Type B pancreatic cell (in vitro differentiated cells): ENCODE measurements at places on chromosomes 1 and 21. TPM values are rescaled to one million over a fixed set of nuclear protein-coding genes. Genes with fewer than 3 reads are reported as not detected.
A peak's percentile ranks its signal among the peaks of the same experiment; 100 is the strongest.

DNA sequence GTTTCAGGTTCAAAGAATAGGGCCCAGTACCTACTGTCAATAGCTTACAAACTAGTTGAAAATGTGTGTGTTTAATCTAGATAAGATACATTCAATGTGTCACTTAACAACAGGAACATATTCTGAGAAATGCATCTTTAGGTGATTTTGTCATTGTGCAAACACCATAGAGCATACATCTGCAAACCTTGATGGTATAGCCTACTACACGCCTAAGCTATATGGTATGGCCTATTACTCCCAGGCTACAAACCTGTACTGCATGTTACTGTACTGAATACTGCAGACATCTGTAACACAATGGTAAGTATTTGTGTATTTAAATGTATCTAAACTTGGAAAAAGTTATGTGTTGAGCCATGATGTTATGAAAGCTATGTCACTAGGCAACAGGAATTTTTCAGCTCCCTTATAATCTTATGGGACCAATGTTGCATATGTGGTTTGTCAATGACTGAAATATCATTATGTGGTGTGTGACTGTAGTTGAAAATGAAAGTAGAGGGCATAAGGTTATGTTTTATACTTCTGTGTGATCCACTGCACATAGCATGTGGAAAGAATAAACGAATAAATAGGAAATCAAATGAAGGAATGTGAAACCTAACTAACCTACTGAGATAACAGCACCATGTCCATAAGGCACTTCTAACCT lies 129.0 kb upstream of the CAMK1G start:
- no peak for DNase-seq
- no peak overlapping the region for H3K4me3 ChIP-seq
- no peak overlapping the region for H3K27ac ChIP-seq
- H3K4me1 ChIP-seq, result peaks cover 21% of the 10 kb centered on the region
- H3K27me3 ChIP-seq, result peaks cover 13% of the 10 kb centered on the region

GRCh38 chr21:21508859-21509258 lies 510.6 kb downstream of the NCAM2 start:
- H3K36me3 ChIP-seq, result no peaks in the 10 kb centered on the region
- no peak for DNase-seq
- no peak overlapping the region for H3K4me3 ChIP-seq

DNA sequence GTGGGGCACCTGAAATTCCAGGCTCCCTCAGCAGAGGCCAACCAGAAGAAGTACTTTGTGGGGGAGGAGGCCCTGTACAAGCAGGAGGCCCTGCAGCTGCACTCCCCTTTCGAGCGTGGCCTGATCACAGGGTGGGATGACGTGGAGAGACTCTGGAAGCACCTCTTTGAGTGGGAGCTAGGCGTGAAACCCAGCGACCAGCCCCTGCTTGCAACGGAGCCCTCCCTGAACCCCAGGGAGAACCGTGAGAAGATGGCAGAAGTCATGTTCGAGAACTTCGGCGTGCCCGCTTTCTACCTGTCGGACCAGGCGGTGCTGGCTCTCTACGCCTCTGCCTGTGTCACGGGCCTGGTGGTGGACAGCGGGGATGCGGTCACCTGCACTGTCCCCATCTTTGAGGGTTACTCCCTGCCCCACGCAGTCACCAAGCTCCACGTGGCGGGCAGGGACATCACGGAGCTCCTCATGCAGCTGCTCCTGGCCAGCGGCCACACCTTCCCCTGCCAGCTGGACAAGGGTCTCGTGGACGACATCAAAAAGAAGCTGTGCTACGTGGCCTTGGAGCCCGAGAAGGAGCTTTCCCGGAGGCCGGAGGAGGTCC lies 634 bp downstream of the ACTRT2 start:
- no peaks in the 10 kb centered on the region for H3K4me1 ChIP-seq
- H3K27ac ChIP-seq, result no peak overlapping the region
- H3K36me3 ChIP-seq, result no peaks in the 10 kb centered on the region
- DNase-seq, result no peak
- no peaks in the 10 kb centered on the region for H3K27me3 ChIP-seq

DNA sequence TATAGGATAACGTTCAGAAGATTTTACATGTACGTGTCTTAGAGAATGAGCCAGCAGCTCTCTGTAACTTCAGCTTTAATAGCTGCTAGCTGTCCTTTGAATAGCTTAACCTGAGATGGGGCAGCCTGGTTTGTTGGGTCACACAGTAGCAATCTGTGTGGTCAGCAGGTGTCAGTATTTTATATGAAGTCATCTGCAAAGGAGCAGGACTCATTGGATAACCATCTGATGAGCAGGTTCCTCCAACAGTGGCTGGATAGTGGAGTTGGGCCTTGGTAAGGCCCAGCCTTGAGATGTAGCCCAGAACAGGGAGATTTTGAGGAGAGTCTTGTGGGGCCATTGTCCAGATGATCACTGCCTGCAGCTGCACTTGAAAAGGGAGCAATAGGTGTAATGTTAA lies 6.4 kb downstream of the GSTM5 start:
- no peaks in the 10 kb centered on the region for H3K36me3 ChIP-seq
- peaks cover 4% of the 10 kb centered on the region for H3K4me1 ChIP-seq
- H3K4me3 ChIP-seq, result no peak overlapping the region
- H3K27ac ChIP-seq, result no peak overlapping the region
- DNase-seq, result no peak

Gene AADACL3
- total RNA-seq, result not detected in 2 replicates

GRCh38 chr1:117182319-117182718 lies 28.4 kb downstream of the VTCN1 start:
- H3K27ac ChIP-seq, result peak overlapping the region; percentile 93
- peak overlapping the region; percentile 78 for H3K4me3 ChIP-seq
- H3K4me1 ChIP-seq, result peaks cover 50% of the 10 kb centered on the region
- no peak for DNase-seq

- H3K4me3 ChIP-seq, result no peak overlapping the region
- no peaks in the 10 kb centered on the region for H3K27me3 ChIP-seq
- no peak for DNase-seq
- H3K36me3 ChIP-seq, result no peaks in the 10 kb centered on the region
- H3K27ac ChIP-seq, result no peak overlapping the region
- no peaks in the 10 kb centered on the region for H3K4me1 ChIP-seq
Measured at GRCh38 chr1:200918006-200918405, 23.3 kb downstream of the INAVA start.

GRCh38 chr1:213876531-213876930 lies 111.2 kb upstream of the PROX1 start:
- H3K27ac ChIP-seq, result no peak overlapping the region
- no peaks in the 10 kb centered on the region for H3K4me1 ChIP-seq
- no peak overlapping the region for H3K4me3 ChIP-seq
- no peaks in the 10 kb centered on the region for H3K36me3 ChIP-seq
- H3K27me3 ChIP-seq, result peaks cover 3% of the 10 kb centered on the region

Gene UBE2U
- not detected in 2 replicates for total RNA-seq

DNA sequence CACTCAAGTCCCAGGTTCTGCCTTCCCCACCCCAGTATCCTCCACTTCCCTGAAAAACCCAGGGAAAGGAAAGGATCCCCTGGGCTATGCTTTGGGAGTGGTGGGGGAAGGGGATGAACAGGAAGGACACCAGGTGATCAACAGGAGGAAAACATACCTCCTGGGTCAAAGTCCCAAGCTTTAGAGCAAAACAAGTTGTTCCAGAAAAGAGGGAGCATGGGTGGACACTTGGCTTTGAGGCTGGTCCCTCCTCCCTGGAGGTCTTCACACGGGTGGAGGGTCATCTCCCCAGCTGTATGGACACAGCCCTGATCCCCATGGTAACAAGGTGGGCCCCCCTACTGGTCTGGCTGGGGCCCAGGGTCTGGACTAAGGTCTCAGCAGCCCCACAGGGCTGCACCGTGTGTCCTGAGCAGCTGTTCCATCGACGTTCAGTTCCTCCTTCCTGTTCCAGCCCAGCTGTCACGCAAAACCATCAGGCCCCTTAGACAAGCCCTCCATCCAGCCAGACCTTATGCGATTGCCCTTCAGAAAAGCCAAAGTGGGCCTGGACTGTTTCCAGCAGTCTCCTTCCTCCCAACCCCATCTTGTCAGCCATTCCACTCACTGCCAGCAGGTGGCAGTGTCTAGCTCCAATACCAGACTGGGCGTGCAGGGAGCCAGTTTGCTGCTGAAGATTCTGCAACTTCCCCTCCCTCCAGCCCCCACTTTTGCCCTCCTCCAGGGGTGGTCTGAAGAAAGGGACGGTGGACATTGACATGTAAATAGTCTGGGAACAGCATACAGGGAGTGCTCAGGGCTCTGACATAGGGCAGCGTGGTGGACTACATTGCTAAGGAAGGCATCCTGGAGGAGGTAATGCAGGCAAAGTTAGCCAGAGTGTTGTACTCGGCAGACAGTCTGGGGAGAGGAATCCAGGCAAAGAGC lies 2.9 kb upstream of the PDZK1IP1 start:
- H3K36me3 ChIP-seq, result no peaks in the 10 kb centered on the region
- peak; percentile 79 for DNase-seq
- peaks cover 14% of the 10 kb centered on the region for H3K27me3 ChIP-seq
- peak overlapping the region; percentile 27 for H3K27ac ChIP-seq

DNA sequence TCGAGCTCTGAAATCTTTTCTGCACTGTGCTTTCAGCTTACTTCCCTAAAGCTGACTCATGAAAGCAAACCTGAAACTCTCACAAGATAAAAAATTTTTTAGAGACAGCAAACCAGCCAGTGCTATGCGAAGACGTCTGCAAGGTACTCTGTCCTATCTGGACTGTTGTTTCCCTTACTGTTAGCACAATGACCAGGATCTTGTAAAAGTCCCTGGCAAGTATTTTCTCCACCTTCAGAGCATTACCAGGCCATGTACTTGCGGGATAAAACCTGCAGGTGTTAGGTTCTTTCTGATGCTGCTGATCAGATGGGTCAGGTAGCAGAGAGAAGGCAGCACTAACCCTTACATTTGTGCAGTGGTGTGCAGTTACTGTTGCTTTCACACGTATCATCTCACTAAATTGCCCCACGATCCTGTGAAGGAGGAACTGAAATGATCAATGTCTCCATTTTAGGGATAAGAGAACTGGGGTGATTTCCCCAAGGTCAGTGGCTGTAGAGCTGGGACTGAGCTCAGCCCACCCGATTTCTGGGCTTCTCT lies 56.6 kb downstream of the PLXNA2 start:
- H3K4me1 ChIP-seq, result peaks cover 69% of the 10 kb centered on the region
- DNase-seq, result no peak
- peaks cover 50% of the 10 kb centered on the region for H3K36me3 ChIP-seq

Gene ASTN1
- 1.8 and 24.9 TPM in 2 replicates for total RNA-seq

DNA sequence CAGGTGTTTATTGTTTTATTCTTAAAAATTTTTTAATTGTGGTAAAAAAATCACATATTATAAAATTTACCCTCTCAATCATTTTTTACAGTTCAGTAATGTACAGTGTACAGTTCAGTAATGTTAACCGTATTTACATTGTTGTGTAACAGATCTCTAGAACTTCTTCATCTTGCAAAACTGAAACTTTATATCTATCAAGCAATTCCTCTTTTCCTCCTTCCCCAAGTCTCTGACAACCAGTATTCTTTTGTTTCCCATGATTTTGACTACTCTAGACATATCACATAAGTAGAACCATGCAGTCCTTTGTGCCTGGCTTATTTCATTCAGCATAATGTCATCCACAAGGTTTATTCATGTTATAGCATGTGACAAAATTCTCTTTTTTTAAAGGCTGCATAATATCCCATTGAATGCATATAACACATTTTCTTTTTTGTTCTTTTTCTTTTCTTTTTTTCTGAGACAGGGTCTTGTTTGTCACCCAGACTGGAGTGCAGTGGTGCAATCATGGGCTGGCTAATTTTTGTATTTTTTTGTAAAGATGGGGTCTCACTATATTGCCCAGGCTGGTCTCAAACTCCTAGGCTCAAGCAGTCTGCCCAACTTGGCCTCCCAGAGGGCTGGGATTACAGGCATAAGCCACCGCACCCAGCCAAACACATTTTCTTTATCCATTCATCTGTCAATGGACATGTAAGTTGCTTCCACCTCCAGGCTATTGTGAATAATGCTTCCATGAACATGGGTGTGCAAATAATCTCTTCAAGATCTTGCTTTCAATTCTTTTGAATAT lies 17.2 kb upstream of the RCSD1 start:
- H3K4me3 ChIP-seq, result no peak overlapping the region
- H3K27me3 ChIP-seq, result peaks cover 9% of the 10 kb centered on the region
- no peaks in the 10 kb centered on the region for H3K36me3 ChIP-seq
- peaks cover 13% of the 10 kb centered on the region for H3K4me1 ChIP-seq
- DNase-seq, result no peak
- no peak overlapping the region for H3K27ac ChIP-seq
